ENCODE measurements at places on chromosomes 12 and 14. TPM values are rescaled to one million over a fixed set of nuclear protein-coding genes. Genes with fewer than 3 reads are reported as not detected.

PTPRO gene
- total RNA-seq, result 0.13 TPM

IL22 gene
- total RNA-seq, result not detected

- H3K27me3 ChIP-seq, result no peaks in the 10 kb centered on the region
- no peak for DNase-seq
- H3K36me3 ChIP-seq, result no peaks in the 10 kb centered on the region
- no peak overlapping the region for H3K4me3 ChIP-seq
These were observed 170.0 kb downstream of the PLCZ1 start for GRCh38 chr12:18567787-18568186.

GRCh38 chr12:28443337-28443736 lies 253.1 kb downstream of the CCDC91 start:
- no peaks in the 10 kb centered on the region for H3K4me1 ChIP-seq
- no peak overlapping the region for H3K4me3 ChIP-seq
- no peak overlapping the region for H3K27ac ChIP-seq
- H3K36me3 ChIP-seq, result no peaks in the 10 kb centered on the region

DNA sequence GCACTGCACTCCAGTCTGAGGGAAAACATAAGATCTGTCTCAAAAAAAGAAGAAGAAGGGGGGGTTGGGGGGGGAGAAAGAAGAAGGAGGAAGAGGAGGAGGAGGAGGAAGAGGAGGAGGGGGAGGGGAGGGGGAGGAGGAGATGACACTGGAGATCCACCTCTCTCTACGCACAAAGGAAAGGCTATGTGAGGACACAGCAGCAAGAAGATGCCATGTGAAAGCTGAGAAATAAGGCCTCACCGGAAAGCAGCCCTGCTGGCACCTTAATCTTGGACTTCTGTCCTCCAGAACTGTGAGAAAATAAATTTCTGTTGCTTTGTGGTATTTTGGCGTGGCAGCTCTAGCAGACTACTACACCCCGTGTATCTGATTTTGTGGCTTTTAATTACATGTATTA lies 477.9 kb downstream of the MED13L start:
- no peaks in the 10 kb centered on the region for H3K36me3 ChIP-seq
- H3K27me3 ChIP-seq, result no peaks in the 10 kb centered on the region
- no peak overlapping the region for H3K27ac ChIP-seq
- DNase-seq, result no peak

FOXG1 gene
- 0.38 TPM for total RNA-seq

ETNK1 gene
- 13.9 TPM for total RNA-seq

- H3K4me1 ChIP-seq, result no peaks in the 10 kb centered on the region
- no peaks in the 10 kb centered on the region for H3K36me3 ChIP-seq
- DNase-seq, result no peak
- H3K4me3 ChIP-seq, result no peak overlapping the region
These were observed 746.1 kb downstream of the C12orf50 start for GRCh38 chr12:87283111-87283510.

- no peaks in the 10 kb centered on the region for H3K36me3 ChIP-seq
- no peaks in the 10 kb centered on the region for H3K27me3 ChIP-seq
- no peaks in the 10 kb centered on the region for H3K4me1 ChIP-seq
- no peak overlapping the region for H3K4me3 ChIP-seq
- no peak overlapping the region for H3K27ac ChIP-seq
These were observed 35.6 kb downstream of the SCFD1 start for GRCh38 chr14:30657606-30658163.

ADAMTS20 gene
- not detected for total RNA-seq

LHX5 gene
- total RNA-seq, result not detected

DNA sequence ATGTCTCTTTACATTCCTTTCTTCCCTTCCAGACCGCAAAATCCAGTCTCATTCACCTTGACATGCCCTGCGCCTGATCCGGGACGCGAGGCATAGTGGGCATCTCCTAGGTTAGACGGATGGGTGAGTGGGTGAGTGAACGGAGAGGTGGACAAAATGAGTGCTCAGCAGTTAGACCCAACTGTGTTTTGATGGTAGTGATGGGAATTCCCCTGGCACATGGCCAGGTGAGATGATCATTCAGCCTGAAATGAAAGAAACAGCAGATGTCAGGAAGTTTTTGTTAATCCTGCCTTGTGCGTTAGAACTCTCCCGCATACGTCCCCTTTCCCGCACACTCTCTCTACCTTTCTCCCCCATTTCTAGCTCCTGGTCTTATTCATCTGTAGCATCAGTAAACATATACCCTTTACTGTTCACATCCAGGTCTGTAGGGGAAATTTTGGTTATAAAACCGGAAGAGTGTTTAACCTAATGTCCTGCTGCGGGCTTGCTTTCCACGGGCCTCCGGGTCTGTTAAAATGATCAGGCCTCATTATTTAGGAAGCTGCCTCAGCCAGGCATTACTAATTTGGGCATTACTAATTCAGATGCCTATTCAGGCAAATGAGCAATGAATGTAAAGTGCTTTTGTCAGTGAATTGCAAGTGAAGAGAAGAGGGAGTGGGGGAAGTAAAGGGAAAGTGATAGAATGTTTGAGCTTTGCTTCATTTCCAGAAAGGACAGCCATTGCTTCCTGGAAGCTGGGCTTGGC lies 172.8 kb downstream of the ETV6 start:
- peaks cover 15% of the 10 kb centered on the region for H3K4me1 ChIP-seq
- H3K27me3 ChIP-seq, result no peaks in the 10 kb centered on the region
- no peak overlapping the region for H3K27ac ChIP-seq
- no peak for DNase-seq
- H3K36me3 ChIP-seq, result peaks cover 12% of the 10 kb centered on the region

DNA sequence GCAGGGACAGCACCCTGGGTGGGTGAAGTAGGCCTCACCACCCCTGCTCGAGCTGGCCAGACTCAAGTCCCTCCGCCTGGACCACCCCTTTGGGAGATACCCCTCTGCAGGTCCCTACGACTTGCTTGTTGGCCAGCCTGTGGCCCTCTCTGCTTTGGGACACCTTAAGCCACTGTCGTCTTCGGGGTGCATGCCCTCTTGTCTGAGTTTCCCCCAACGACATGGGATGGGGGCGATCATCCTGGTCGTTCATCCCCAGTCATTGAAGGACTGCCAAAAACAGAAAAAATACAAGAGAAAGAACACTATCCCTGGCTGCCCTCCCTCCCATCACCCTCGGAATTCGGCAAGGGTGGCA lies 151.1 kb downstream of the DPF3 start:
- H3K27ac ChIP-seq, result no peak overlapping the region
- H3K4me1 ChIP-seq, result no peaks in the 10 kb centered on the region
- no peak for DNase-seq
- no peaks in the 10 kb centered on the region for H3K27me3 ChIP-seq
- no peak overlapping the region for H3K4me3 ChIP-seq
- no peaks in the 10 kb centered on the region for H3K36me3 ChIP-seq

DNA sequence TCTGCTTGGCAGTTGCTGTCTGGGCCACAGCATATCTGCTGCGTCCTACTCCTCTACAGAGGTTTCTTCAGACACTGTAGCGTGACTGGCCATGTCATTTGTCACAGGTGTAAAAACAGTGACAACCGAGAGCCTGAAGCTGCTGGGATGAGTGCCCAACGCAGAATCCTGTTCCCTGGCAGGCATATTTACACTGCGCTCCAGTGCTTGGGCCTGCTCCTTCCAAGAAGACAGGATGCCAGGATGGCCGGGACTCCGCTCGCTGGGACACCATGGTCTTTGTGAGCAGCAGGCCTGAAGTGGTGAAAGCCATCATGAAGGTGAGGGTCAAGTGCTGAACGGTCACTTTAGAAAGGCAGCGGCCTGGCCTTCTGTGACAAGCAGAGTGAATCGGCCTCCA lies 171.4 kb downstream of the EMP1 start:
- H3K36me3 ChIP-seq, result no peaks in the 10 kb centered on the region
- H3K4me3 ChIP-seq, result no peak overlapping the region
- no peak overlapping the region for H3K27ac ChIP-seq
- no peaks in the 10 kb centered on the region for H3K4me1 ChIP-seq
- DNase-seq, result no peak
- no peaks in the 10 kb centered on the region for H3K27me3 ChIP-seq

POTEG gene
- total RNA-seq, result not detected

- H3K36me3 ChIP-seq, result no peaks in the 10 kb centered on the region
- H3K4me1 ChIP-seq, result no peaks in the 10 kb centered on the region
- H3K4me3 ChIP-seq, result no peak overlapping the region
- H3K27ac ChIP-seq, result no peak overlapping the region
These were observed 51.3 kb upstream of the GALNT9 start for GRCh38 chr12:132380641-132381040.

GRCh38 chr12:116384691-116385485 lies 107.4 kb upstream of the MED13L start:
- H3K4me3 ChIP-seq, result no peak overlapping the region
- H3K27ac ChIP-seq, result no peak overlapping the region
- H3K4me1 ChIP-seq, result peaks cover 30% of the 10 kb centered on the region
- H3K27me3 ChIP-seq, result no peaks in the 10 kb centered on the region
- H3K36me3 ChIP-seq, result no peaks in the 10 kb centered on the region

DNA sequence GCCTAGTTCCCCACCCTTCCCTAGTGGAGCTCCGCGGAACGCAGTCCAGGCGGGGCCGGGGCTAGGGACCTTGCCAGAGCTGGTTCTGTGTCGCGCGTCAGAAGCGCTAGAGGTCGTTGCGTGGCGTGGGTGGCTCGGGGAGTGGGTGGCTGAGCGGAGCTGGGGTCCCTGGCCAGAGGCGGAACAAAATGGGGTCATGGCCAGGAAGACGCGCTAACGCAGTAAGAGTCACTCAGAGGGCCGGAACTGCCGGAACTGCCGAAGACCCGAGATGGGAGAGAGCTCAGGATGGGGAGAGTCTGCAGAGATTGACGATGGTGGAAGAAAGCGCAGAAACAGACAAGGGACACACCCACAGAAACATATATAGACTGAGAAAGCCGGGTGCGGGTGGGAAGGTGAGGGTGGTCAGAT lies 4.8 kb downstream of the DGKA start:
- peak overlapping the region; percentile 95 for H3K27ac ChIP-seq
- DNase-seq, result no peak
- H3K27me3 ChIP-seq, result no peaks in the 10 kb centered on the region
- H3K36me3 ChIP-seq, result peaks cover 53% of the 10 kb centered on the region

KRT80 gene
- total RNA-seq, result 12.0 TPM

GRCh38 chr12:58341791-58342190 lies 400.4 kb downstream of the ATP23 start:
- no peaks in the 10 kb centered on the region for H3K36me3 ChIP-seq
- no peaks in the 10 kb centered on the region for H3K27me3 ChIP-seq
- H3K4me3 ChIP-seq, result no peak overlapping the region
- peaks cover 21% of the 10 kb centered on the region for H3K4me1 ChIP-seq

DNA sequence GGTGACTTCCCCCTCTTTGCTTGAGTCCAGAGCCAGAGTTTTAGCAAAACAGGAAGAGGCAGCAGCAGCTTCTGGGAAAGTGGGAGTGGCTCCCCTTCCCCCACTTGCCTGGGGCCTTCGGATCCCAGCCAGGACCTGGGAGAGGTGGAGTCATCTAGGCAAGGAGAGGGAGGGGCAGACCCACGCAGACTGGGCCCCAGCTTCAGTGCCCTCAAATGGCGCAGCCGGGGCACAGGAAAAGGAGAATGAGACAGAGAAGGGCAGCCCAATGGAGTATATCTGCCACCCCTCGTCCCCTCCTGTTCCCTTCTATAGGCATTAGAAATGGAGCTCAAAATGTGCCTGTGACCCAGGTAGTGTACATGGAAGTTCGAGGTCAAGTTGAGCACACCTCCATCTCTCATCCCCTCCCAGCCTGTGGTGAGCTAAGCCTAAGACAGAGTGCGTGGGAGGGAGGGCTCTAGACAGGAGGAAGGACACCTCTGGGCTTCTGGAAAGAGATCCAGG lies 9.3 kb upstream of the HDAC7 start:
- H3K4me3 ChIP-seq, result no peak overlapping the region
- no peak for DNase-seq
- no peaks in the 10 kb centered on the region for H3K27me3 ChIP-seq
- H3K4me1 ChIP-seq, result peaks cover 53% of the 10 kb centered on the region

APOF gene
- total RNA-seq, result not detected

DNA sequence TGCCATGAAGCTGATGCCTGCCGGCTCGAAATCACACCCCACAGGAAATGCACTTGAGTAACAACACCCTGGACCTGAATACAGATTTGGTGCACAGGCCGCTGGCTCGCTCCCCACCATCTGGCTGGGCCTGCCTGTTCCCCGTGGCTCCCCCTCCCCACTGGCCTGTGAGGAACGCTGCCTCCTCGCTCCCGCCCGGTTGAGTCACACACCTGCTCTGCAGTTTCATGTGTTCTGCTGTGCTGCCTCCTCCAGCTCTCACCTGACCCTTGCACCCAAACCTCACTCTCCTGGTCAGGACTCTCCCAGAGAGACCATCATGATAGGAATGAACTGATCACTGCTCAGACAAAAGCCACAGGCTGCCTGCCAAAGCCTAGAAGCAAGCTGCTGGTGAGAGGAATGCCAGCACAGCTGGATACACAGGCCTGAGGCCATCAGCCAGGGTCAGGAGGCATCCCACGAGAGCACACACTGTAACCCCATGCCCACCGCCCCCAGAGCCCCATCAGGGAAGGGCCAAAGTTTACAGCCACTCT lies 3.8 kb upstream of the SIVA1 start:
- no peaks in the 10 kb centered on the region for H3K36me3 ChIP-seq
- no peaks in the 10 kb centered on the region for H3K27me3 ChIP-seq
- H3K4me3 ChIP-seq, result no peak overlapping the region
- no peak for DNase-seq

GLI1 gene
- not detected for total RNA-seq

- peak overlapping the region; percentile 99 for H3K4me3 ChIP-seq
- DNase-seq, result no peak
- peaks cover 18% of the 10 kb centered on the region for H3K4me1 ChIP-seq
- peaks cover 43% of the 10 kb centered on the region for H3K36me3 ChIP-seq
- H3K27ac ChIP-seq, result peak overlapping the region; percentile 98
These were observed 1.2 kb downstream of the SRSF9 start for GRCh38 chr12:120468325-120468820.

SUOX gene
- 16.0 TPM for total RNA-seq

PUS7L gene
- total RNA-seq, result 5.3 TPM

- no peaks in the 10 kb centered on the region for H3K36me3 ChIP-seq
- H3K4me3 ChIP-seq, result no peak overlapping the region
- H3K27me3 ChIP-seq, result no peaks in the 10 kb centered on the region
- H3K27ac ChIP-seq, result no peak overlapping the region
- H3K4me1 ChIP-seq, result peaks cover 28% of the 10 kb centered on the region
- no peak for DNase-seq
These were observed 61.0 kb downstream of the TAOK3 start for GRCh38 chr12:118311666-118312065.

GRCh38 chr12:79555028-79555925 lies 135.5 kb downstream of the PAWR start:
- no peaks in the 10 kb centered on the region for H3K36me3 ChIP-seq
- H3K4me1 ChIP-seq, result peaks cover 41% of the 10 kb centered on the region
- DNase-seq, result no peak
- H3K4me3 ChIP-seq, result no peak overlapping the region
- no peaks in the 10 kb centered on the region for H3K27me3 ChIP-seq
- H3K27ac ChIP-seq, result no peak overlapping the region

- H3K27ac ChIP-seq, result no peak overlapping the region
- DNase-seq, result no peak
- no peaks in the 10 kb centered on the region for H3K27me3 ChIP-seq
These were observed 1124.6 kb upstream of the ATXN7L3B start for GRCh38 chr12:73413051-73413450.

Measured in esophagus squamous epithelium (tissue), 5 donors.